ENCODE measurements at places on chromosomes 5 and 9.

GRCh38 chr5:148688787-148689186 is 34.5 kb upstream of the HTR4 start:
- H3K36me3 ChIP-seq = no peaks in the 10 kb centered on the region
- DNase-seq = no peak
- no peaks in the 10 kb centered on the region for H3K27me3 ChIP-seq
- H3K4me3 ChIP-seq = no peak overlapping the region

DNA sequence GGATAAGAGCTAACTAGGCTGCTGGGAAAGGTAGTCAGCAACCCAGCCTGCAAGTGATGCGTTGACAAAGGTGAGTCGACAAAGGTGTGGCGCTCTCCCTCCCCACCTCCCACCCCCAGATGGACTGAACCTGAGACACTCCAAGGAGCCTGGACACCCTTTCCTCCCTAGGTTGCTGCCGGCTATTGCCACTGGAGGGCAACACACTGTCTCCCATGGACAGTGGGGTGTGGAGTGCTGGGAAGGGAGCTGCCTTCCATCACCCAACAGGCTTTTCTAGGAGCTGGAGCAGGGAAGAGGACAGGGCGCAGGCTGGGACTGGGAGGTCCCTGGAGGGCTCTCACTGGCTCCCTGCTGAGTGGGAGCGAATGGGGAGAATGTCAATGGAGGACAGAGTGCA is 75.4 kb upstream of the ARAP3 start:
- peak; percentile 54 for DNase-seq
- no peak overlapping the region for H3K27ac ChIP-seq
- H3K4me3 ChIP-seq = no peak overlapping the region
- no peaks in the 10 kb centered on the region for H3K36me3 ChIP-seq
- peaks cover 13% of the 10 kb centered on the region for H3K27me3 ChIP-seq

GRCh38 chr5:61618577-61618976 is 286.5 kb downstream of the ZSWIM6 start:
- DNase-seq = no peak
- no peaks in the 10 kb centered on the region for H3K27me3 ChIP-seq
- H3K36me3 ChIP-seq = no peaks in the 10 kb centered on the region
- H3K27ac ChIP-seq = no peak overlapping the region

DNA sequence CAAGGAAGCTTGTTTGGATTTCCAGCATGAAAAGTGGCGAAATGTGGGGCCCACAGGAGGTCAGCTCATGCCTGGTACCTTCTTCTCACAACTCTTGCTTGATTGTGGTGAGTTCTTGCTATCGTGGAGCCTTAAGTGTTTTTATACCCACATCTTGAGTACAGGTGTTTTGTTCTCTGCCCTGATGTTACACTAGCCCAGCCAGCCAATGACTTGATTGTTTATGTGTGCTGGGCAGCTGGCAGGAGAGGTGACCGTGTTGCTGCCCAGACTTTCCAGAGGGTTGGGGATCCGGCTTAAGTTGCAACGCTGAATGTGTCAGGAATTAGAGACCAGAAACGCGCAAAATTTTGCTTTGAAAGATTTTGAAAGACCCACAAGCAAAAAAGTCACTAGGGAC is 24.0 kb upstream of the TPPP start:
- no peaks in the 10 kb centered on the region for H3K27me3 ChIP-seq
- no peak overlapping the region for H3K27ac ChIP-seq
- no peaks in the 10 kb centered on the region for H3K36me3 ChIP-seq
- H3K4me3 ChIP-seq = no peak overlapping the region

DNA sequence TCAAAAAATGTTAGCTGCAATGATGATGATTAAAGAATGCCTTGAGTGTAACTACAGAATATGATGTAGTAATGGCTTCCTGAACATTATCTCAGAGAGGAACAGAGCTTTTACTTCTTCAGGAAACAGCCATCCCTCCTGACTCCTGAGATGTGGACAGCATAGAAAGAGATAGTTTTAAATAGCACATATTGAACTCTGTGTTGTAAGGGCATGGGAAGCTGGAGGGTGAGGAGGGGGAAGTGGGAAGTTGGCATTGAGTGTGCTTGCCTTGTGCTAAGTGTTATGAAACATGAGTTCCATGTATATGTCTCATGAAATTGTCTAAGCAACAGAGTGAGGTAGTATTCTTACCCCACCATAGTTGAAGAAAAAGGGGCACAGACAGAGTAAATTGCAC is 161.5 kb upstream of the SLC28A3 start:
- no peaks in the 10 kb centered on the region for H3K4me1 ChIP-seq
- no peaks in the 10 kb centered on the region for H3K36me3 ChIP-seq
- H3K27me3 ChIP-seq = no peaks in the 10 kb centered on the region
- no peak overlapping the region for H3K4me3 ChIP-seq
- no peak for DNase-seq

DNA sequence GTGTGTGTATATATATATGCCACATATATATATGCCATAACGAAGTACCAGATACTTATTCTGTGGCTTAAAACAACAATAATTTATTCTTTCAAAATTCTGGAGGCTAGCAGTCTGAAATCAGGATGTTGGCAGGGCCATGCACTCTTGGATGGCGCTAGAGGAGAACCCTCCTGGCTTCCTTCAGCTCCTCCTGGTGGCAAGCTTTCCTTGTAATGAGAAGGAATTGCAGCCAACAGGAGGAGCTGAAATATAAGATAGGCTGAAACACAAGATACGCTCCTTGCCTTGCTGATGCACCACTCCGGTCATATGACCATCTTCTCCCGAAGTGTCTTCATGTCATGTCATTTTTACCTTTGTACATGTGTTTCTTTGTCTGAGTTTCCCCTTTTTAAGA is 368.1 kb upstream of the CTNND2 start:
- DNase-seq = no peak
- H3K36me3 ChIP-seq = no peaks in the 10 kb centered on the region
- no peak overlapping the region for H3K4me3 ChIP-seq

DNA sequence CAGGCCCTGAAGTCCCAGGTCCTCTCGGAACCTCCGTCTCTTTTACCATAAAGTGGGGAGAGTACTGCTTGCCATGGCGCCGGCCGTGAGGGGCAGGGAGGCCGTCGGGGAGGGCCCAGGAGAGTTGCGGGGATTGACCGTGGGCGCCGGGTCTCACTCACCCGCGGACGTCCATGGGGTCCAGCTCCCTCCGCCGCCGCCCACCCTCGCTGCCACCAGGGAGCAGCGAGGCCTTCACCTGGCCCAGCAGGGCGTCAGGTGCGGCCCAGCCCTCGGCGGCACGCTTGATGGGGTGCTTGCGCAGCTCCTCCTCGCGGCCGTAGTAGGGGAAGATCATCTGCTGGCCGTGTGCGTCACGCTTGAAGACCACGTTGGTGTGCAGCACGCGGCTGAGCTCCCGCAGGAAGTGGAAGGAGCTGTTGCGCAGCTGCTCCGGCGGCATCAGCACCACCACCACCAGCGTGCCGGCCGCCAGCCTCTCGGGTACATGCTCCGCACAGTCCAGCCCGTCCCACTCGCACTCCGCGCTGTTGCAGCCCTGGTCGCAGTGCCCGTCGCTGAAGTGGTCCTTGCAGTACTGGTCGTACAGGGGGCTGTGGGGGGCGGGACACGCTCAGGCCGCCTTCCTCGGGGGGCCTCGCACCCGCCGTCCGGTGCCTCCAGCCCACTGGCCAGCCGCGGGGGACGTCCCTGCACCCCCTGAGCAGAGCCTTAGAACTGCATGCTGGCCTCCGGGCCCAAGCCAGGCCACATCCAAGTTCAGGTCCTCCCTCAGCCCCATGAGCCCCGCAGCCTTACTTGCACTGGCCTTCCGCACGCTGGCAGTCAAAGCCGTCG is 21.9 kb upstream of the SEC16A start:
- no peak overlapping the region for H3K27ac ChIP-seq
- H3K4me3 ChIP-seq = no peak overlapping the region
- no peaks in the 10 kb centered on the region for H3K27me3 ChIP-seq
- DNase-seq = no peak
- peaks cover 63% of the 10 kb centered on the region for H3K36me3 ChIP-seq

GRCh38 chr9:123821619-123822018 is 108.3 kb downstream of the DENND1A start:
- no peaks in the 10 kb centered on the region for H3K36me3 ChIP-seq
- no peak for DNase-seq
- H3K4me3 ChIP-seq = no peak overlapping the region

GRCh38 chr5:80150731-80151130 is 105.1 kb downstream of the SERINC5 start:
- H3K4me3 ChIP-seq = no peak overlapping the region
- peaks cover 17% of the 10 kb centered on the region for H3K36me3 ChIP-seq
- DNase-seq = no peak
- no peak overlapping the region for H3K27ac ChIP-seq
- no peaks in the 10 kb centered on the region for H3K4me1 ChIP-seq

- peaks cover 4% of the 10 kb centered on the region for H3K4me1 ChIP-seq
- no peaks in the 10 kb centered on the region for H3K36me3 ChIP-seq
- no peak overlapping the region for H3K4me3 ChIP-seq
- H3K27ac ChIP-seq = no peak overlapping the region
- DNase-seq = no peak
These were observed 134.8 kb upstream of the RGMB start for GRCh38 chr5:98638701-98639100.

GRCh38 chr5:176538230-176538988 is 1.2 kb upstream of the RNF44 start:
- H3K36me3 ChIP-seq = no peaks in the 10 kb centered on the region
- H3K4me3 ChIP-seq = peak overlapping the region; percentile 92
- peaks cover 22% of the 10 kb centered on the region for H3K4me1 ChIP-seq
